ENCODE measurements at places on chromosomes 16 and 17.

GRCh38 chr17:11240041-11240840 lies 772 bp upstream of the SHISA6 start:
- DNase-seq = peak; percentile 68

DNA sequence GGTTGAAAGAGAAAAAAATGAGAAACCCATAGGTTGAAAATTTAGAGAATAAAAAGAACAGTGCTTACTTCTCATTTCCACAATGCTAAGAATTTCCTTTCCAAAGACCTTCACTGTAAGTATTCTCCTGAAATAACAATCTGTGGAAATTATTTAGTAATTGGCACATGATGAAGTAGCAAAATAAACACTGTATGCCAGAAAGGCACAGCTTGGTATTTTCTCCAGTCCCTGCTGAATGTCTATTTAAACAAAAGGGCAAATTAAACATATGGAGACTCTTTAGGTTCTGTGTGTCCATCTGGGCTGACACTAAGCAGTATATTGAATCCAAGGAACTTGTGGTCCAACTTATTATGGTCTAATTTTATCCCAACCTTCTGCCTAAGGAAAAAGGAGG lies 46.1 kb downstream of the CHCT1 start:
- DNase-seq = no peak

DNA sequence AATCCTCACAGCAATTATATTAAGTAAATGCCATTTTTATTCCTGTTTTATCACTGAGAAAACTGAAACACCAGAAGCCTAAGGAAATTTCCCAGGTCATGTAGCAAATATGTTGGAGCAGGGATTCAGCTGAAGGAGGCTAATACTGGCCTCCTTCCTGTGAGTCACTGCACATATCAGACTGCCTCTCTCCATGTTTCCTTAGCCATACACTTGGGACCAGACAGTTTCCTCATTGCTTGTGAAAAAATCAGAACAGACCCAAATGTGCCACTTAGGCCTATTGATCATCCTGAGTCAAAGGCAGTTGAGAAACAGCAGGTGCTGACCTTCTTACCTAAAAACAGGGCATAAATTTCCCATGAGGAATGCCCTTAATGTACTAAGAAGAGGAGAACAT lies 18.9 kb upstream of the ELAC2 start:
- no peak for DNase-seq

DNA sequence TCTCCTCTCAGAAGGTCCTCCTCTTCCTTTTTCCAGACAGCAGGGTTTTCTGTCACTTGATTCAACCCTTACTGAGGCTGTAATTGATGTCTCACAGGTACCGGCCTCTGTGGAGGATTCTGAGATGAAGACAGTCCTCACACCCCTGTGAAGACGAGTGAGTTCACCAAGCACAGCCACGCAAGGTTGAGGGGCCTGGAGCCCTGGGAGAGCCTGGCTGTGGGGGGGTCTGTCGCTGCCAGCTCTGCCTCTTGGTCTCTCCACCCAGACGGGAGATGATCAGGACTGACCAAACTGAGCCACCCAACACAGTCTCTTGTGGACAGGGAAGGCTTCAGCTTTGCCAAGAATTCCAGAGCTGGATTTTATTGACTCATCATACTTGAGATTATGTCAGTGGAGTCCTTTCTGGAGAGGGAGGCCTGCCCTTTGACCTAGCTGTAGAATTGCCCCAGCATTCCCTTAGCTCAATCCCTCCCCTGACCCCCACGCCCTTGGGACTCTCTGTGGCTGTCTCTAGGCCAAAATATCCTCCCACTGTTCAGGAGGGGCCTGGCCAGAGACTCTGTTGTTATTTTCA lies 51.1 kb upstream of the CRHR1 start:
- DNase-seq = no peak

- DNase-seq = no peak
These were observed 6.7 kb downstream of the CBX8 start for GRCh38 chr17:79789943-79790804.
